ENCODE measurements at places on chromosomes 1 and 21.

DNA sequence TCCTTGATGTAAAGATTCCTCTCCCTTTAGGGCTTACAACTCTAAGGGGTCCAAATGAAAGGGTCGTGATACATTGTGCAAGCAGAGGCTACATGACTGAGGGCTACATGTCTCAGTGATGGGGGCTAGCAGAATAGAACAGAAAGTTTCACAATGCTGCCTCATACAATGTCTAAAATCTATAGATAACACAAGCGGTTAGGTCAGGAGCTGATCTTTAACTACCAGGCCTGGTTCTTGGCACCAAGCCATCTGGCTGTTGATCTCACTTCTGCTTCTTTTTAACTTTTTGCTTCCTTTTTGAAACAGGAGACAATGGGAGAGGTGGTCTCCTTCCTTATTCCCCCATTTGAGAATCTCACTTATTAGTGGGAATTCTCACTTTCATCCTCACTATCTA is 710.2 kb downstream of the AMY1C start:
- H3K27me3 ChIP-seq, result no peaks in the 10 kb centered on the region
- H3K4me3 ChIP-seq, result no peak overlapping the region
- no peaks in the 10 kb centered on the region for H3K36me3 ChIP-seq
- H3K27ac ChIP-seq, result no peak overlapping the region

DNA sequence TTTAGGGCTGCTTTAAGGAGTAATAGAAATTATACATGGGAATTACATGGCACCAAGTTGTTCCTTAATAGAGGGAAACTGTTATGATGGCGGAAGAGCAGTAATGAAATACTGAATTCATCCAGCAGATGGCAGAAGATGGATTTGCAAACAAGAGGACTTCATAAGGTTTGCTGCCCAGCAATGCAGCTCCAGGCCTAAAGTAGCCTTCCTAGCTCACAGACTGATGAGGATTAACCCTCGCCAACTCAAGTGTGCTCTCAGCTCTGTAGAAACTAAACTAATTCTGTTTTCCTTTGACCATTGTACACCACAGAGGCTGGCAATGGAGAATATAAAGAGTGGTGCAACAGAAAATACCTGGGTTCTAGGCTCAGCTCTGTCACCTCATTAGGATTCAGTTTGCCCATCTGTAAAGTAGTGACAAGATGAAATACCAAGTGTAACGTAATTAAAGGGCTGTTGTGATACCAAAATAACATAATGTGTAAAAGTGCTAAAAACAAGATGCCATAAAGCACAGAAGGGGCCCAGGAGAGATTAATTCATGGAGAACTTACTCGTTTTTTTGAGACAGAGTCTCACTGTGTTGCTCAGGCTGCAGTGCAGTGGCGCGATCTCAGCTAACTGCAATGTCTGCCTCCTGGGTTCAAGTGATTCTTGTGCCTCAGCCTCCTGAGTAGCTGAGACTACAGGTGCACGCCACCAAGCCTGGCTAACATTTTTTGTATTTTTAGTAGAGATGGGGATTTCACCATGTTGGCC is 102.4 kb upstream of the SERBP1 start:
- H3K4me1 ChIP-seq, result no peaks in the 10 kb centered on the region
- H3K36me3 ChIP-seq, result no peaks in the 10 kb centered on the region
- H3K27me3 ChIP-seq, result no peaks in the 10 kb centered on the region
- H3K27ac ChIP-seq, result no peak overlapping the region
- no peak for DNase-seq
- no peak overlapping the region for H3K4me3 ChIP-seq

GRCh38 chr1:55898181-55898580 is 681.2 kb downstream of the PLPP3 start:
- H3K27me3 ChIP-seq, result no peaks in the 10 kb centered on the region
- H3K36me3 ChIP-seq, result no peaks in the 10 kb centered on the region
- no peak for DNase-seq
- no peak overlapping the region for H3K4me3 ChIP-seq
- no peak overlapping the region for H3K27ac ChIP-seq
- no peaks in the 10 kb centered on the region for H3K4me1 ChIP-seq

- no peak for DNase-seq
- H3K4me1 ChIP-seq, result no peaks in the 10 kb centered on the region
- no peaks in the 10 kb centered on the region for H3K27me3 ChIP-seq
- no peak overlapping the region for H3K27ac ChIP-seq
- H3K36me3 ChIP-seq, result peaks cover 88% of the 10 kb centered on the region
These were observed 23.2 kb downstream of the CDC73 start for GRCh38 chr1:193144999-193145398.

GRCh38 chr1:111739925-111740765 is 950 bp upstream of the INKA2 start:
- H3K27me3 ChIP-seq, result no peaks in the 10 kb centered on the region
- peak overlapping the region; percentile 95 for H3K27ac ChIP-seq
- no peaks in the 10 kb centered on the region for H3K36me3 ChIP-seq
- peak overlapping the region; percentile 70 for H3K4me3 ChIP-seq
- peaks cover 31% of the 10 kb centered on the region for H3K4me1 ChIP-seq

GRCh38 chr1:165143437-165144065 is 213.0 kb downstream of the LMX1A start:
- no peaks in the 10 kb centered on the region for H3K4me1 ChIP-seq
- H3K36me3 ChIP-seq, result no peaks in the 10 kb centered on the region
- H3K27ac ChIP-seq, result no peak overlapping the region
- DNase-seq, result no peak

All from esophagus squamous epithelium (tissue), 5 donors.